Right renal pelvis (tissue), 4 donors: ENCODE measurements at places on chromosomes 16 and 17.

GRCh38 chr17:48541577-48542113 is 3.3 kb downstream of the HOXB2 start:
- no peak for DNase-seq

- DNase-seq = no peak
Observed at GRCh38 chr16:53775106-53775820, 71.3 kb downstream of the FTO start.

DNA sequence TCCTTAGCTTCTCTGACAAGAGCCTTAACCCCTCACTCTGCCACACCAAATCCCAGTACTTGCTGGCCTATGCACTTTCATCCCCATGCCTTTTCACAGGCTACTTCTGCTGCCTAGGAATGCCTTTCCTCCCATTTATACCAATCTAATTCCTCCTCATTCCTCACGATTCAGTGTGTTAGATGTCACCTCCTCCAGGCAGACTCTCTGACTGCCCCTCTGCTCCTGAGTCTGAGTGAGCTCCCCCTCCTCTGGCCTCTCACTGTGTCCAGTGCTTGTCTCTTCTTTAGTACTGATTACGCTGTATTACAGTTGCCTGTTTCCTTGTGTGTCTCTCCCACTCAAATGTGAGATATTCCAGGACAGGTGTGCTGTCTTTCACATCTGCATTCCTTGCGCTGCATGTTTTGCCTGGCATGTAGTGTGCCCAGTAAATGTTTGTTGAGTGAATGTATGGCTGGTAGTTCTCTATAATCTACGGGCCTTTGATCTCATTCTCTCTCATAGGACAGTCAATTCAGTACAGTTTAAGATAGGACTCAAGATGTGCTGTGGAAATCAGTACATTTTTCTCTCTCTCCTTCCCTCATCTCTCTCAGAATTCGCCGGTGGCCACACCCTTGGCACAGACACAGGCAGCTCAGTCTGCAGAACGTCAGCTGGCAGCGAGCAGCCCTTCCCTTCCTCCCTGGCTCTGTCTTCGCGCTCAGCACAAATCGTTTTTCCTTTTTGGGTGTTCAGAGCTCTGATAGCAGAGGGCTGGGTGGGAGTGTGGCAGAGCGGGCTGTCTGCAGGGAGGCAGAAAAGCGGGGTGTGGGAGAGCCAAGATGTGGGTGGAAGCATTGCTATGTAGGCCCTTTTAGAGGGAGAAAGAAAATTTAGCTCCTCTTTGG is 18.5 kb downstream of the ARL4D start:
- DNase-seq = no peak

DNA sequence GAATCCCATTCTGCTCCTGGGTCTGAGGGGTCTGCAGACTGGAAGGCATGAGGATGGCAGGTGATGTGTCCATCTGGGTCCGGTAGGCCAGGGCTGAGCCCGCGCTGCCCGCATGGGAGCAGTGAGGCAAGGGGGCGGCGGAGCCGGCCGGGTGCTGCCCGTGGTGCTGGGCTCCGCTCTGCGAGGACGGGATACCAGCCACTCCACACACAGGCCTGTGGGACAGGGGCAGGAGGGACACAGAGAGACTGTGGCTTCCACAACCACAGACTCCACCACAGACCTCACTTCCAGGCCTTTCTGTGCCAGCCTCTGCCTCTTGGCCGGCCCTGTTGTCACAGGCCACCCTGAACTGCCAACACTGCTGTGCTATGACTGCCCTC is 25.4 kb downstream of the MAP1LC3B start:
- DNase-seq = no peak

DNA sequence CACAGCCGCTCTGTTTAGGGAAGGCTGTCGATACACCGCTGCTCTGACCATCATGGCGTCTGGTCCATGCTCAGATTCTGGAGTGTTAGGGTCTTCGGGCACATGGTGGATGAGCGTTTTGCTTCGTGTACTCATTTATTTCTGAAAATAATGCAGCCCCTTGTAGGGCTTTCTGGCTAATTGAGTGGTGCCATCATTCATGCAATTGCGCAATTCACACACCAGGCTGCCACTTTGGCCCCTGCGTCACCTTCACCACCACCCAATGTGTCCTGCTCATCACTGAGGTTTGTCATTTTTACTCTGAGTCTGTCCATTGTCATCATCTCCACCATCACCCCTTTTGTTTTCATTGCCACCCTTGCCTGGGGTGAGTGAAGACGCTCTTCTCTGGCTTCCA is 557.4 kb downstream of the WWOX start:
- no peak for DNase-seq

DNA sequence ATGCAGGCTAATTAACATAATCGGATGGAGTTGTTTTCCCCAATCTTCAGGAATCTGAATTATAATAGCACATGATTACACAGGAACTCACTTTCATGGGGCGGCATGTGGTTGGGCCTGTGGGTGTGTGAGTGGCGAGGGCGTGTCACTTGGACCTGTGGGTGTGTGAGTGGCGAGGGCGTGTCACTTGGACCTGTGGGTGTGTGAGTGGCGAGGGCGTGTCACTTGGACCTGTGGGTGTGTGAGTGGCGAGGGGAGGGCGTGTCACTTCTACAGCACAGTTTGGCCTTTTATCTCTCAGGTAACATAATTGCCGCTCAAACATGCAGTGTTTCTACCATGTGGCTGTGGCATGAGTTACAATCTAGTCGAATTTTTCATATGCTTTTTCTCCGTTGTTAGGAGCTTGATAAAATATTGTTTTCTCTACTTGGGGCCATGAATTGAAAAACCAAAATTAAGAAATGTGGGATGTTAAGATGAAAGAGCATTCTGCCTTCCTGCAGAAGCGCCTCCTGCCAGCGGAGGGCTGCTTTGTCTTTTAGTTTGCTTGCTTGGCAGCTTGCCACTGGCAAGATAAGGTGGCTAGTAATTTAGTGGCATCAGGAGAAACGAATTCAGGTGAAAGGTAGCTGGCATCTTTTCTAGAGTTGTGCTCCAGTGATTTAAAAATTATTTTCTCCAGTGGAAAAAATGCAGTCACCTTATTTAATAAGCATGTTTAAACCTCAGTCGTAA is 36.2 kb downstream of the USP10 start:
- no peak for DNase-seq

GRCh38 chr17:37490638-37491614 is 1.2 kb downstream of the DUSP14 start:
- no peak for DNase-seq

- no peak for DNase-seq
Observed at GRCh38 chr17:37168731-37169353, 206.9 kb upstream of the C17orf78 start.

- no peak for DNase-seq
Observed at GRCh38 chr16:7218936-7219335, 113.7 kb upstream of the RBFOX1 start.

DNA sequence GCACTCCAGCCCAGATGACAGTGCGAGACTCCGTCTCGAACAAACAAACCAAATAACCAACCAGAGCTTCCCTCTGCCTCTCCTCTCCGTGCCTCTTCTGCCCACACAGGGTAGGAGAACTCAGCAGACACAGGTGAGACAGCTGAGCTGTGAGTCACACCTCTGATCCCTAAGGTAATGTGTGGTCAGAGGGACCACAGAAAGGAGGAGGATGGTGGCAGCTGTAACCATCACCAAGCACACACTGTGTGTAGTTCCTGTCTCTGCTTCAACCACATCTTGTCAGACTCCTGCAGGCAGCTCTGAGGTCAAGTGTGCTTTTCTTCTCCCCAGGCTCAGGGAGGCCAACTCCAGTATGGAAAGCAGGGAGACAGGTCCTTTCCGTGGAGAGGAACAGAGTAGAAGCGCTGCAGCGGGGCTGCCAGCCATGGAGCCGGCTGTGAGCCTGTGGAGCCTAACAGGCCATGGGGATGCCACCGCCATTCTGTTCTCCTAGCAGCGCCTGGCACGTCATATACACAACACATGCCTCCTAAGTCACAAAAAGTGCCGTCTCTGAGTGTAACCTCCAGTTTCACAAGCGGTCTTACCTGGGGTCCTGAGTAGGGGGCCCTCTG is 7.1 kb downstream of the NUDT16L1 start:
- DNase-seq = no peak

DNA sequence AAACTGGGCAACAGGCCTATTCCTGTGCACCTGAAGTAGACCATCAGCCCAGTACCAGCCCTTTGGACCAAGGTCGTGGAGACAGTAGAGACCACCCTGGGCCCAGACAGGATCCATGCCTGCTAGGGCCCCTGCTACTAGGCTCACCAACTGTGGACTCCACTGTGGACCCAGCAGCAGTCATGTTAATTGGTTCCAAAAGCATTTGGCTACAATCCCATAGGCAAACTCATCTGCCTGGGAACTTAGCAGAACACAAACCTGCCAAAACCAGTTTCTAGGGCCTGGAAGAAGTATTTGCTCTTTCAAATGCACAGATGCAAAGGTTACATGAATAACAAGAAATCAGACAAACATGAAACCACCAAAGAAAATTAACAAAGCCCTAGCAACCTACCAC is 53.1 kb downstream of the ACSM2A start:
- DNase-seq = no peak

GRCh38 chr17:49565948-49566491 is 9.7 kb upstream of the NXPH3 start:
- no peak for DNase-seq

DNA sequence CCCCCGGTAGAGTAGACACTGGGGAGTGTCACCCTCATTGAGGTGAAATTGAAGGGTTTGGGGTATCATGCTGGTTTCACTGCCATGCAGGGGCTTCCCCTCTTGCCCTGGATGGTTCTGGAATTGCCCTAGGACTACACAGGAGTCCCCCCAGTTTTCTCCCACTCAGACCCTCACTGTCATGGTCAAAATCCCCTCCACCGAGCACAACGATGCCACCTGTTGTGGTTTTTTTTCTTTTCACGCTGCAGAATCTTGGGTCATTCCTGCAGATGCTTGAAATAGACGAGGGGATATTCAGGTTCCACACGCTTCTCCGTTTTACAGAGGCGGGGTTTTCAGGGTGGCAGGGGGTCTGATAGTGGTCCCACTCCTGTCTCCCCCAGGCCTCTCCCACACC is 255.6 kb downstream of the ENGASE start:
- no peak for DNase-seq

DNA sequence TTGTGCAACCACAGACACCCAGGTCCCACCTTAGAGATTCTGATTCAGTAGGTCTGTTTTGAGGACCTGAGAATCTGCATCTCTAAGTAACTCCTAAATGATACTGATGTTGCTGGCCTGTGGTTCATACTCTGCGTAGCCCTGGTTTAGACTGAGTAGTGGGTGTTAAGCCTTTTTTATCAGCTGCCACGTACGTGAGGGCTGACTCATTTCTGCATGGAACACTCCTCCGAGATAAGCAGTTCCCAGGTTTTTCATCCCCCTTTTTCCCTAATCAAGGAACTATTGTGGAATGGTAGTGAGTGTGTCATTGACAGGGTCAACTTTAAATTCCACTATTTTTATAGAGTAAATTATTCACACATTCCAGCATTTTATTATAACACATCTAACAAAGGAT is 26.1 kb downstream of the CDRT4 start:
- no peak for DNase-seq

GRCh38 chr17:915538-916201 is 63.9 kb downstream of the NXN start:
- DNase-seq = no peak

DNA sequence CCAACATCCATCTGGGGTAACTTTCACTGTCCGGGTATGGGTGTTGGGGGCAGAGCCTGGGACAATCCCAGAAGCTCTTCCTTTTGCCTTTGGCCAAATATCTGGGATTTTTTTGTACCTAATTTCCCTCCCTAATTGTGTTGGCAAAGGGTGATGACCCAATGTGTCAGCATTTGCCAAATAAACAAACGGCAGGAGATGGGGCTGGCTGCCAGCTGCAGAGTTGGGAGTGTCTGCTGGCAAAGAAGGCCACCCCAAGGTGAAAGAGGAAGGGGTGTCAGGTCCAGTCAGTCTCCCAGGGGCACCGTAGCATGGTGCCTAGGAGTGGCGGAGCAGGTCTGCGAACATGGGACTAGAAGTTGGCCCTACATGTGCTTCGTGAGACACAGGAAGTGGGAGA is 73.0 kb downstream of the SLC6A2 start:
- DNase-seq = no peak

DNA sequence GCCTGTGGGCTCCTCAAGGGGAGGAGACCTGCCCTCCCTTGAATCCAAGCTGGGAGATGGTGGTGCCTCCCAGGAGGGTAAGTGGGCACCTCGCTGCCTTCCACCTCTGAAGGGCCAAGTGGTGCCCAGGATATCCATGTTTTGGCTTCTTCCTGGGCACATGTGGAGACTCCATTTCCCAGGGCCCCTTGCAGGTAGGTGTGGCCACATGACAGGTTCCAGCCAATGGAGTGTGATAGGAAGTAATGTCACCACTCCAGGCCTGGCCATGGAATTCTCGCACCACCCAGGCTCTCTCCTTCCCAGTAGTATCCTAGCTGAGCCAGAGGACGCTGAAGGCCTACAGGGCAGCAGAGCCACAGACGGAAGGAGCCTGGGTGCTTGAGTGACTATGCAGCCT is 17.6 kb upstream of the PEMT start:
- DNase-seq = no peak

DNA sequence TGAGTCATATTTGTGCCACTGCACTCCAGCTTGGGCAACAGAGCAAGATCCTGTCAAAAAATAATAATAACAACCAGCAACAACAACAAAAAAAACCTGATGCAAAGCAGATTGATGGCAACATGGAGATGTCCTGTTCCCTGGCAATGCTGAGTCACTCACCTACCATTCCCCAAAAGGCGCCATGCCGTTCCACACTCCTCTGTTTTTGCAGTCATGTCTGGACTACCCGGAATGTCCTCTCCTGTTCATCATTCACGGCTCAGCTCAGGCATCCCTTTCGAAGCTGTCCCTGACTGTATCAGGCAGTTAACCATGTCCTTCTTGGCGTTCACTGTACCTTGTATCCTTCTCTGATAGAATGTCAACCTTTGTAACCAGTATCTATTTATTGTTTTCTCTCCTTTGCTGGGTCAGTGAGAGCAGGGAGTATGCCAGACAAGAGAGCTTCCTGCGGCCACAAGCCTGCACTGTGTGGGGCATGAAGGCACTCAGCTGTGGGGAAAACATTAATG is 147.7 kb downstream of the ABCC12 start:
- DNase-seq = no peak

- DNase-seq = no peak
Observed at GRCh38 chr17:34068571-34068970, 186.5 kb upstream of the CCL2 start.

DNA sequence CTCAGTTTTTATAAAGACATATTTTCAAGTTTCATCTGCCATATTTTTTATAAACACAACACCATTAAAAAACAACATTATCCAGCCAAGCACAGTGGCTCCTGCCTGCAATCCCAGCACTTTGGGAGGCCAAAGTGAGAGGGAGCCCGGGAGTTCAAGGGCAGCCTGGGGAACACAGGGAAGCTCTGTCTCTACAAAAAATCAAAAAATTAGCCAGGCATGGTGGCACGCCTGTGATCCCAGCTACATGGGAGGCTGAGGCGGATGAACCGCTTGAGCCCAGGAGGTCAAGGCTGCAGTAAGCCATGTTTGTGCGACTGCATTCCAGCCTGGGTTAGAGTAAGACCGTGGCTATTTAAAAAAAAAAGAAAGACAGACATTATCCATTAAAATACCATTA is 17.2 kb upstream of the NTAN1 start:
- DNase-seq = no peak

- DNase-seq = no peak
Observed at GRCh38 chr17:68346448-68346847, 55.2 kb downstream of the ARSG start.

GRCh38 chr17:61575352-61575975 is 15.6 kb downstream of the NACA2 start:
- DNase-seq = no peak

GRCh38 chr17:50428831-50429424 is 2.9 kb downstream of the ACSF2 start:
- DNase-seq = no peak

GRCh38 chr17:79536212-79536840 is 74.5 kb downstream of the RBFOX3 start:
- no peak for DNase-seq
